Bone marrow (tissue), 2 donors: ENCODE measurements at places on chromosomes 5 and 9.

GRCh38 chr9:126221480-126221879 lies 105.1 kb upstream of the MVB12B start:
- DNase-seq = no peak

- no peak for DNase-seq
Measured at GRCh38 chr5:2008851-2009629, 126.3 kb upstream of the IRX4 start.

- DNase-seq = no peak
Measured at GRCh38 chr9:12274577-12274976, 418.6 kb upstream of the TYRP1 start.

GRCh38 chr9:107024193-107024592 lies 161.2 kb downstream of the ZNF462 start:
- DNase-seq = no peak

GRCh38 chr9:24614070-24614469 lies 68.4 kb upstream of the IZUMO3 start:
- no peak for DNase-seq

GRCh38 chr5:147804334-147804733 lies 21.8 kb upstream of the JAKMIP2 start:
- no peak for DNase-seq

DNA sequence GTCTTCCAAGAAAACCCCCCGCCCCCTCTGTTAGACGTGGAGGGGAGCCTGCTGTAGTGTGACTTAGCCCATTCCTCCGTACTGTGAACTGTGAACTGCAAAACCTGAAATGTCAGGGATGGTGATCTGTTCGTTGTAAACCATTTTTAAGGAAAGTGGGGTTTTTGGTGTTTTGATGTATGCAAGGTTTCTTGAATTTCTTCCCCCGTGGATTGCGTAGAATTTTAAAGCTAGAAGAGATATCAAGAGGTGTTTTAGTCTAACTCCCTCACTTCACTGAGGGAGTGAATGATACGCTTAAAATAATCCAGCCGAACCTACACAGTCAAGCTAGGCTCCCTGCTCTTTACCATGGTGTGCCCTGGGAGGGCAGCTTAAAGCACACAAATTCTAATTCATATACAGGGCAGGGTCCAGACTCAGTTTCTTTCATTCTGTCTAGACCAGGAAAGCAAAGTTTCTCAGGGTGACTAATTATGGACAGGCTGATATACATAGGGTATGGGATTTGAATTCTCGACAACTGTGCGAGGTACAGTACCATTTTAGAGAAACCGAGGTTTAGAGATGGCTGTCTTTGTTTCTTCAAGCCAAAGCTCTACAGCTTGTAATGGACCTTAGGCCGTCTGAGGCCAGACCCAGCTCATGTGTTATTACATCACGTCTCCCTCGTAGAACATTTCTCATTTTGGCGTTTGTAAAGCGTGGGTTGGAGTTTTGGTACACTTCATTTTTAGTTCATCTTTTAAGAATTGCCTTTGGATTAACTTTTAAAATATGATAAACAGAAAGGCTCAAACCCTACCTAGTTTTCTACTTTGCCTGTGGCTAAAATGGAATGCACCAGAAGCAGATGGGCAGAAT lies 2.7 kb downstream of the PTGER4 start:
- DNase-seq = no peak

- DNase-seq = no peak
Measured at GRCh38 chr5:77952636-77953212, 176.6 kb upstream of the TBCA start.

- DNase-seq = no peak
Measured at GRCh38 chr5:149036168-149036567, 26.7 kb downstream of the SH3TC2 start.

GRCh38 chr9:81607593-81608288 lies 81.6 kb downstream of the TLE1 start:
- DNase-seq = no peak

DNA sequence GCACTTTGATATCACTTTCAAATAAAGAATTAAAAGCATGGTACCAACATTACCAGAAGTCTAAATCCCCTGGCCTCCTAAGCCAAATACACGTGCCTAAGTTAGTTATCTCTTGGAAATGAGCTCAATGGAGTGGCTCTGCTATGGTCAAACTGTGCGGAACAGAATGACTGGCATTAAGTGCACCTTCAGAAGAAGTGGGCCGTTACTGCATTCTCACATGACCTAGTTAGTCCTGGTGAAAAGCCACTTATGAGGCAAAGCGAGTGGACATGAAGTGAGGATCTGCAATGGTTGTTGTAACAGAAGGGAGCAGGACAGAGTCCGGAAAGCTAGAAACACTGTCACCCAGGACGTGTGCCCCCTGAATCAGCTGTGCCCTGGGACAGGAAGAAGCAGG lies 633.1 kb downstream of the IRX1 start:
- no peak for DNase-seq

- no peak for DNase-seq
Measured at GRCh38 chr5:91240175-91240574, 142.9 kb downstream of the ARRDC3 start.

DNA sequence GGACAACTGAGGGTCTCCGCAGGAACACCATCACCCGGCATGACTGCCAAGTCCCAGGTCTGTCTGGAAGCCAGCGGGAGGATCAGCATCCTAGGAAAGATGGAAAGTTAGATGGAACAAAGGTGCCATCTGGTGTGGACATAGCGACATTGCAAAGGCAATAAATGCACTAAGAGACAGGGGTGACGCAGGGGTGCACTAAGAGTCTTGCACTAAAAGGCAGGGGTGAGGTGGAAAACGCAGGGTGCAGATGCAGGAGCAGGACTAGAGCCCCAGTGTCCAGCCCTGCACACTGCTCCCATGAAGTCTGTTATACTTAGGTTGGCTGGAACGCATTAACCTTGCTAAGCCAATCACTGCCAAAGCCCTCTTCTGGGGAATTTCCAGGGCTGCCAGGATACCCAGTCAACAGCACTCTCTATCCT lies 15.5 kb downstream of the ATOX1 start:
- no peak for DNase-seq
